GF-D8 (cell line): ENCODE measurements at places on chromosomes 5 and 9.

GRCh38 chr9:132582786-132583583, 579 bp downstream of the BARHL1 start:
- no peak for DNase-seq

GRCh38 chr9:35954942-35955546, 2.9 kb downstream of the OR2S2 start:
- DNase-seq, result peak; percentile 29

DNA sequence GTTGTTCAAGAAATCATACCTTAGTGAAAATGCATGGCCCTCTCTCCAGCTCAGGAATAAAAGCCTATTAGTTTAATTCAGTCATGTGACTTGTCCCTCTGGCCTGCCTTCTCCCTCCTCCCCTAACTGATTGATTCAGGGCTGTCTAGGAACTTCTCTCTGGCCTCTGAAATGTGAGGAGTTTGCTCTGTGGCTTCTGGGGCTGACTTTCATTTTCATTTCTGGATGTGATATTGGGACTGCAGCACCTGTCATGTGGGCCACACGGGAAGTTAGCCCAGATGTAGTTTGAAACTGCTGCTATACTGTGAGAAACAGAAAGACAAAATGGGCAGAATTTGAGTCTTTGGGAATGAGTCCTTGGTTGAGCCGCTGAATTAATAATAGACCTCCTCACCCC, 44.8 kb downstream of the PARP8 start:
- DNase-seq, result no peak

DNA sequence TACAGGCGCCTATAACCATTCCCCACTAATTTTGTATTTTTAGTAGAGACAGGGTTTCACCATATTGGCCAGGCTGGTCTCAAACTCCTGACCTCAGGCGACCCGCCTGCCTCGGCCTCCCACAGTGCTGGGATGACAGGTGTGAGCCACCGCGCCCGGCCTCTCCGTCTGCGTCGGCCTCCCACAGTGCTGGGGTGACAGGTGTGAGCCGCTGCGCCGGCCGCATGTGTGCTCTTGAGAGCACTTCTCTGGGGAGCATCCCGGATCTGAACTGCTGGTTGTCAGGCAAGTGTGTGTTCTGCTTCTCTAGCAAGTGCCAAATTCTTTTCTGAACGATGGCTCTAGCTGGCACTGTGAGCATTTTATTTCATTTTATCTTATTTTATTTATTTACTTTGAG, 3.7 kb upstream of the ENTPD2 start:
- DNase-seq, result no peak

- DNase-seq, result no peak
Observed at GRCh38 chr9:27392451-27392850, 95.5 kb upstream of the EQTN start.

DNA sequence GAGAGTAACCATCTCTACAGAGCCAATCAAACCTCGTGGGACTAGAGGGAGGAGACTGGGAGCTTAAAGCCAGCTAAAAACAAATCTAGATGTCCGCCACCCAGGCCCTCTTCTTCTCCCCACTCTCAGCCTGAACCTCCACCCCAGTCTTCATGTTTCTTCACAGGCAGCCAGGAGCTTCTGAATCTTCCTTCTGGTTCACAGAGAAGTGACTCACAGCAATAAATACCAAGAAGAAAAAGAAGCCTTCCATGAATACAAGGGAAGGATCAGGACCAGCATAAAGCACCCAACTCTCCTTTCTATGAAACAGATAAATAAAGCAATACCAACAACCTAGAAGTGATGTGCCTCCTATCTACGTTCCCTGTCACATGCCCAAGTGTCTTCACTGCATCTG, 103.3 kb upstream of the SLIT3 start:
- DNase-seq, result no peak

GRCh38 chr5:41891066-41891707, 13.0 kb upstream of the RIMOC1 start:
- DNase-seq, result no peak

DNA sequence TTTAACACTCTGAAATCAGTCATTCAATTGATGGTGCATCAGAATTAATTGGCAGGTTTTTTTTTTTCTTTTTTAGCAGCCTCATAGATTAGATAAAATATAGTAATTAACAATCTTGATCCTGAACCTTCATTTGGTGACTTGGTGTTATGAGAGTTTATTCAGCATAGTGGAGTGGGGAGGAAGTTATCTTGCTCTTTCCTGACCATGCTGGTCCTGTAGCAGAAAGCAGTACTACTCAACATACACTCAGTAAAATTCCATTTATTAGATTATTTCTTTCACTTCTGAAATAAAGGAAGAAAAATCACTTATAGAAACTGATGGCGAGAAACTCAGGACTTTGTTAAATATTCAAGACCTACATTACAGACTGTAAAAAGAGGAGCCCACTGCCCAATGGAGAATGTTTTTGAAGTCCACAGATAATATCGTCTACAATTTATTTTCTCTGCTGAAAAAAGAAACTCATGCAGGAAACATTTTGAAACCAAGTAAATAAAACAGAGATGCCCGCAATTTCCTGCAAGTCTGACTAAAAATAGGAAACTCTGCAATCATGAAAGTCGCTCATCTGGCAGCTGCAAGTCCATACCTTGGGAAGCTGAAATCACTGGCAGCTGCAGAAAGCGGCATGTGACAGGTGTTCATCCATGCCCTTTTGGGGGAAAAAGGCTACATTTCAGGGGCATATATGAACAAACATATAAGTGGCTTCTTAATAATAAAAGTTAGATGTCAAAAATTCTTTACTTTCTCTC, 233.2 kb upstream of the RFX3 start:
- peak; percentile 40 for DNase-seq

- DNase-seq, result no peak
Observed at GRCh38 chr5:72427488-72428437, 79.4 kb downstream of the ZNF366 start.

- no peak for DNase-seq
Observed at GRCh38 chr5:10588109-10588775, 24.4 kb downstream of the ANKRD33B start.

DNA sequence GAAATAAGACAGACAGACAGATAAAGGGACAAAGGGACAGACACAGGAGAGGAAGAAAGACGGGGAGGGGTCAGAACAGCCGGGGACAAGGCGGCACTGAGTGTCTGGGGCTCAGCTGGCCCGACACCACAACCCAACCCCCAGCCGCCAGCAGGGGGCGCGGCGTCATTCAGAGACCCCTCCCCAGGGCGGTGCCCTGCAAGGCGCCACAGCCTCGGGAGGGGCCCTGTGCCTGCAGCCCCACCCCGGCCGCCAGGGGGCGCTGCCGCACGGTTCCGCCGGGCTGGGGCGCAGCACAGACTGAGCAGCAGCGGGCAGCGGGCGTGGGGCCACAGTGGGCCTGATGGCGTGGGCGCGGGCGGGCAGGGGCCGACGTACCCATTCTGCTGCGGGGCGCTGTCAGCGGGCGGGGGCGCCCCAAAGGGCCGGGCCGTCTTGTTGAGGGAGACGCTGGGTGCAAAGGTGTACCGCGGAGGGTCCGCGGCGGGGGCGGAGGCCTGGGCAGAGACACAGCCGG, 5.9 kb downstream of the PDLIM7 start:
- DNase-seq, result no peak

DNA sequence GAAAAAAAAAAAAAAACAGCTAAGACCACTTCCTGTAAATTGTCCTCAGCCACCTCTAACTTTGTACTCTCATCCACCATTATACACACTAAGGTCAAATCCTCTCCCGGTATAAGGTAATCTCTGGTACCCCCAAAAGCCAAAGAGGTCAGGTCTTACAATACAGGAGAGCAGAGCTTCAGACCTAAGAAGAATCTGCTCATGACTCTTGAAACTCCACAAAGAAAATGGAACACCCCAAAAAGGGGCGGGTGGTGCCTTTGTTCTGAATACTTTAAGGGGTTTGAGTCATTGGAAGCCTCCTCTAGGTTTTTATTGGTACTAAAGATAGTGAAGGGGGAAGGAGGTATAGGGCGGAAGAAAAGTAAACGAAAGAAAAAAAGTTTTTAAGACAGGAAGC, 69.8 kb downstream of the COL15A1 start:
- DNase-seq, result no peak

DNA sequence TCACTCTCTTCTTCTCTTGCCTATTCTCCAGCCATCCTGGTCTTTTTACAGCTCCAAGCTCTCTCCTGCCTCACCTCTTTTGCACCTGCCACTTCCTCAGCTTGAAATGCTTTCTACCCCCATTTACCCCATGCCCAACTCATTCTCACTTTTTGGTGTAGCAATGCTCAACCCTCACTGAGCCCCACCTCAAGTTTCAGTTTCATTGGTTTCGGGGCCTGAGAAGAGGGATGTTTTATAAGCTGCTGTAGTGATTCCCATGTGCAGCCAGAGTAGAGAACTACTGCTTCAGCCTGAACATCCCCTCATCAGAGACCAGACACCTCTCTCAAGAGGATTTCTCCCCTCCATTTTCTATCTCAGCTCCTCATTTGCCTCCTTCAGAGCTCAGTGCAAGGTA, 45.2 kb upstream of the FYB1 start:
- DNase-seq, result no peak

- DNase-seq, result no peak
Observed at GRCh38 chr5:146540414-146540813, 24.4 kb upstream of the GPR151 start.

DNA sequence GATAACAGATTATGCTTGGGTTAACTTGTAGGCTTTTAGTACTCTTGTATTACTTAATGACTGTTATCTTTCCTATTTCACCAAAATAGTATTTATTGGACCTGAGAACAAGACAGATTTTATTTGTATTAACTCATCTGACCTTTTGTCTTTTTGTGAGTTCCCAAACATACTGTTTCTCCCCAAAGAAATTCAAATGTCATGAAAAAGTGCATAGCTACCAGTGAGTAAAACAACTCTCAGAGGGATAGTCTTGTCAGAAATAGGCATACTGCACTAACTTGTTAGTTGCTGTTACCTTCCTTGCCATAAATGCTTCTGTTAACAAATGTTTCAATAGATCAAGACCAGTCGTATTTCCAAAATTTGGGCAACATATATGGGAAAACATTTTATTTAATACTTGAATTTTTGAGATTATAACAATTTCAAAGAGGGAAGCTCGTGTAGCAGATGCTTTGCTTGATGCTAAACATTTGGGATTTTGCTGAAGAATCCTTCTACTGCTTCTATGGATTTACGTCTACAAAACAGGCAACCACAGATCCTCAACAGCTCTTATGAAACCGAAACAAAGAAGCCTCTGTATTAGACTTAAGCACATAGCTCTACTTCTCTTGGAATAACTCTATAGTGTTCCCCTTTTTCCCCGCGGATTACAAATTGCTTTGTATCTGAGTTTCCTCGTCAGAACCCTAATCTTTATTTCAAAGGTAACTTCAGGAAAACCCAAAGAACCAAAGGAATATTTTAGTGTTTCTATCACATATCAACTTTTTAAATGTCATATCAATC, 248.8 kb downstream of the MCTP1 start:
- no peak for DNase-seq

DNA sequence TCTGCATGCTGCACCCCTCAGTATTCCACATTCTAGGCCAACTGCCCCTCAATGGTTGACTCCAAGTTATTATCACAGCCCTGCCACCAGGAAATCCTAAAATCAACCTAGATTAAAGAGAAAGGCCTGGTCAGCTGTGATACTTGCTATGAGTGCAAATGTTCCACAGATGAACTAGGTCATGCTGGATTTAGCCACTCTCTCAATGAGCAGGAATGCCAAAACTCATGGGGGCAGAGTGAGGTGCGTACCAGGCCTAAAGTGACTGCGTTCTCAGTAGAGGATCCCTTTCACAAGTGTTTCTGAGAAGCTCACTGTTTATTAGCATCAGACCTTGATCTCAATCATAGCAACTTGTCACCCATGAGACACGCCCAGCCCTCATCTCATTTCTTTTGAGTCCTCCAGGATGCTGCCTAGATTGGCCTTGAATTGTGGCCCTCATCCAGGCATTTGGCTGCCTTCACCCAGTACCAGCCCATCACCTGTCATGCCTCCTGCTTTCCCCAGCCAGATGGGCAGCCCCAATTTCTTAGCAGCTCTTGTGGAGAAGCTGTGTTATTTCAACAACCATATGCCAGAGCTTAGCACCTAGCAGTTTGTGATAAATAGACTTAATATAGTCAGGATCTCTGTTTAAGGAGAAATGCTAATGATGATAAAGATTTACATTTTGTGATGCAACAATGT, 383.9 kb downstream of the CTNND2 start:
- no peak for DNase-seq

DNA sequence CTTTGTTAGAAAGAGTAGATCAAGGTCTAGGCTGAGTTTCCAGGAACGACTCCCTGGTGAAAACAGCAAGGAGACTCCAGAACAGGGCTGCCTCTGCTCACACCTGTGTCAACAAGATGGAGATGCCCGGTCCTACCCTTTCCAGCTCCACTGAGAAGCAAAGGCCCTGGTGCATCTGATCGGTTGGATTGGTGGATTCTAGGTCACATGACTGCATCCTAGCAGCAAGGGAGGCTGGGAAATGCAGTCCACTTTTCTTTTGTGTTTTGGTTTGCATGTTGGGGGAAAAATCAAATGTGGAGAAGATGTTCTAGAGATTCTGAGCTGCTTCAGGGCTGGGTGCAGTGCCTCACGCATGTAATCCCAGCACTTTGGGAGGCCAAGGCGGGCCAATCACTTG, 82.0 kb upstream of the TRIO start:
- no peak for DNase-seq

GRCh38 chr5:162289489-162289888, 221.9 kb downstream of the GABRG2 start:
- no peak for DNase-seq

DNA sequence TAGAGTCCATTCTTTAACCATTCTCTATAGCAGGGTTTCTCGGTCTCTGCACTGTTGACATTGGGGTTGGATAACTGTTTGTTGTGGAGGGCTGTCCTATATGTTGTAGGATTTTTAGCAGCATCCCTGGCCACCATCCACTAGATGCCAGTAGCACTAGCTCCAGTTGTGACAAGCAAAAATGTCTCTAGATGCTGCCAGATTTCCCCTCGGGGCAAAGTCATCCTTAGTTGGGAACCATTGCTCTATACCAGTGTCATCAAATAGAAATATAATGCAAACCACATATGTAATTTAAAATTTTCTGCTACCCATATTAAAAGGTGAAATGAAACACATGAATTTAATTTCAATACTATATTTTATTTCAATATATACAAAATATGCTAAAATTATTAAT, 2.9 kb downstream of the TTC23L start:
- DNase-seq, result no peak

GRCh38 chr5:30112867-30113266, 1080.6 kb upstream of the CDH6 start:
- no peak for DNase-seq
